Natural killer cell (primary cell): ENCODE measurements at places on chromosomes 12 and 14. TPM values are rescaled to one million over a fixed set of nuclear protein-coding genes. Genes with fewer than 3 reads are reported as not detected.
A peak's percentile ranks its signal among the peaks of the same experiment; 100 is the strongest.

GRCh38 chr12:29228474-29229157 lies 79.5 kb downstream of the FAR2 start:
- no peak for DNase-seq

DNA sequence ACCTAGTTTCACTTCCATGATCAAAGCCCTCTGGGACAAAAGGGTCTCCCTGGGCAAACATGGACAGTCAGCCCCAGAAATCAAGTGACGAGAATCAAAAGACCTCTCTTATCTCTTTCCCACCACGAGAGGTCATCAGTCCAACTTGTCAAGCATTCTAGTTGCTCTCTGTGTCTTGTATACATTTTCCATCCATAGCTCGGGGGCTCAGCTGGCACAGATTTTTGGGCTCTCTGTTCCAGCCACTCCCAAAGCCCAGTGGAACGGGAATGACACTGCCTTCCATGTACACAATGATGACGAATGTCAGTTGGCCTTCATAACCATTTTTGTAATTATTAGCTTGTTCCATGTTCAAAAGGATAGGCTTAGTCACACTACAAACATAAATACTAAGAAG lies 29.7 kb downstream of the NOS1 start:
- DNase-seq = no peak

DNA sequence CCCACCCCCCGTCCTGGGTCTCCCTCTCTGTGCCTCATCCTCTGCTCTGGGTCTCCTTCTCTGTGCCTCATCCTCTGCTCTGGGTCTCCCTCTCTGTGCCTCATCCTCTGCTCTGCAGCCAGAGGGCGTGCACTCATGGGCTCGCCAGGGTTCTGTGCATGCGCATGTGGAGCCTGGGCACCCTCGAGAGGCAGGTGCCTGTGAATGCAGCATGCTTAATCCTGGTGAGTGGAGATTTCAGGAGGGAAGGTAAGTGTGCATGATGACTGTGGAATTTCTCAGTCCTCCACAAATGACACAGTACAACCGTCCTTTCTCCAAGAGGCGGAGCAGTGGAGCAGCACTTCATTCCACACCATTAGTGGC lies 65.2 kb downstream of the EP400 start:
- no peak for DNase-seq

GRCh38 chr12:49698619-49699545 lies 8.3 kb downstream of the FMNL3 start:
- DNase-seq = peak; percentile 45

GRCh38 chr12:124086299-124086898 lies 113.4 kb downstream of the ZNF664 start:
- no peak for DNase-seq

DNA sequence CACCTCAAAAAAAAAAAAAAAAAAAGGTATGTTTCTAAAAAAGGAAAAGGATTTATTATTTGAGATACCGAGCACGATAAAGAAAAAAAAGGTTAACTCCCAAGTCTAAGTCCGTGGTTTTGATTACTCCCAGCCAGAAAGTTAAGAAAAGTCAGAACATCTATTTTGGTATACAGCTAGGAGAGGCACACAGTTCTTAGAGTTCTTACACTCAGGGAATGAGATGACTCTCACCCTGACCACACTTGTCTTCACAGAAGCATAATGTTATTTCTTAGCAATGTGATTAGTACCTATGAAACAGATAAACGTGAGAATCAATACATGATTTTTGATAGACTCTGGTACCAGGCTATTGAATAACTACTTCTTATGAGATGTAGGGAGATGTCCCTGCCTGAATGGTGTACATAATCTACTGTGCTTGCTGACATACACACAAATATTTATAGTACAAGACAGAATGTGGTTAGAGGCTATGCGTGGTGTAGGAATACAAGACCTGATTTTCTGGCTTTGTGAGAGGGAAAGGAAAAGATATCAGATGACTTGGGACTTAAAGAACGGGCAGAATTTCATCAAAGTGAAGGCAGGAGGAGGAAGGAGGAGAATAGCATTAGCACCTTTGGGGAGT lies 31.6 kb downstream of the LIMA1 start:
- DNase-seq = no peak

GRCh38 chr12:29350080-29350479 lies 30.9 kb downstream of the ERGIC2 start:
- DNase-seq = peak; percentile 7

GRCh38 chr12:1466481-1467154 lies 127.8 kb downstream of the FBXL14 start:
- no peak for DNase-seq

GRCh38 chr14:53525608-53526007 lies 372.5 kb upstream of the DDHD1 start:
- no peak for DNase-seq

DNA sequence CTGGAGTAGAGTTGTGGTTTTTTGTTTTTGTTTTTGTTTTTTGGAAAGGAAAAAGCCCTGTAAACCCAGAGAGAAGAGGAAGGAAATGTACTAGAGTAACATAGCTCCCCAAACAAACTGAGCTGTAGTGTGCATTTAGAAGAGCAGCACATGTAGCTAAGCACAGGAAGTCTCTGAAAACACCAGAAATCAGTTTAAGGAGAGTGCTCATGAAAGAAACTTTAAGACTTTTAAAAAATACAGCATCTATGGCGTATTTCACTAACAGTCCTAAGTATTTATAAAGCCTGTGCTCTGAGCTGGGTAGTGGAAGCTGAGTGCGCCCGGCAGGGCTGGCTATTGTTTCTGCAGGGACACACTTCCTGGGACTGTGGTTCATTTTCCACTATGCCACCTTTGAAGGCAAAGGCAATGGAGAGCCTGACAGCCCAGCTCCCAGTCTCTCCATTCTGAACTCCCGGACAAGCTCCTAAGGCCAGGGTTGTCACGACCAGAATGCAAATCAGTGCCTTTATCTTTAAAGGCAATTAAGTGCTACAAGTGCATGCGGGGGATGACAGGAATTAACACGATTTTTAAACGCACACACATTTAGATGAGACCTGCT lies 45.4 kb downstream of the NIN start:
- no peak for DNase-seq

DNA sequence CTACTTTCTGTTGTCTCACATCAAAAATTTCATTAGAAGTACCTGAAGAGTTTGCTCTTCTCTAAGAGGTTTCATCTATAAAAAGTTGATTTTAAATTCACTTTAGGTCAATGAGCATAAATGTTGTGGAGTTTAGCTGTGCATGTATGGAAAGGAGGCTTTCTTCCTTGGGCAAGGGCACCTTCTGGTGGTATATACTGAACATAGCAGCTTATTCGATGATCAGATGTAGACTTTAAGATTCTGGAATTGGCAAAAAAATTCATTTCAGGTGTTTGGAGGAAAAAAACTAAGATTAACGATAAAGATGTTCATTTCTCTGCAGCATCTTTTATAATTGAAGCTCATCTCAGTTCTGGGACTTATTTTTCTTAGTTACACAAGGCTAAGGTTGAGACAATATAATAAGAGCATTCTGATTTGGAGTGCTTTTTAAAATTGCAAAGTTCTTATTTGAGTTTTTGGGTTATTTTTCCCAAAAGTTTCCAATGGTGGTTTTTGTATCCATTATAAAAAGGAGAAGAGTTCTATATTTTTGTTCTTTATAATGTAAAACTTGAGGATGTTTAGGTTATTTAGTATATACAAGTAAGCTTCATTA lies 46.8 kb downstream of the TMEM117 start:
- DNase-seq = no peak

DNA sequence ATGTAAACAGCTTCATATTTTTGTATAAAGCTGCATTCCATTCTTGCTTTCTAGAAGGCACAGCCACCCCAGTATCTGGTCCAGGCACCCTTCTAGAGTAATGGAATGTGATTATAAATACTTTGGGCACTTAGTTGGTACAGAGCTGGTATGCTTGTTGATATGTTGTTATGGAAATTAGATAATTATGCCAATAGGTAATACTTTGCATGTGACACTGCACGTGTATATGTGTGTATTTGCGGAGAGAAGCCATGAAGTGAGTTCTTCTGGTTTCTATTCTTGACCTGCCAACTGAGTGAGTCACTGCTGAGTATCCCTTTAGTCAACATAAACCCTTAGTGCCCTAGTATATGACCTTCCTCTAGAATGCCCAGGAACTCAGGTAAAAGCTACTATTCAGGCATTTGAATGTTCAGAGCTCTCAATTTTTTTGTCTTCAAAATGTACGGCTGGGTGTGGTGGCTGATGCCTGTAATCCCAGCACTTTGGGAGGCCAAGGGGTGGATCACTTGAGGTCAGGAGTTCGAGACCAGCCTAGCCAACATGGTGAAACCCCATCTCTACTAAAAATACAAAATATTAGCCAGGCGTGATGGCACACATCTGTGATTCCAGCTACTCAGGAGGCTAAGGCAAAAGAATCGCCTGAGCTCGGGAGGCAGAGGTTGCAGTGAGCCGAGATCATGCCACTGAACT lies 6.2 kb upstream of the TCP11L2 start:
- no peak for DNase-seq

DNA sequence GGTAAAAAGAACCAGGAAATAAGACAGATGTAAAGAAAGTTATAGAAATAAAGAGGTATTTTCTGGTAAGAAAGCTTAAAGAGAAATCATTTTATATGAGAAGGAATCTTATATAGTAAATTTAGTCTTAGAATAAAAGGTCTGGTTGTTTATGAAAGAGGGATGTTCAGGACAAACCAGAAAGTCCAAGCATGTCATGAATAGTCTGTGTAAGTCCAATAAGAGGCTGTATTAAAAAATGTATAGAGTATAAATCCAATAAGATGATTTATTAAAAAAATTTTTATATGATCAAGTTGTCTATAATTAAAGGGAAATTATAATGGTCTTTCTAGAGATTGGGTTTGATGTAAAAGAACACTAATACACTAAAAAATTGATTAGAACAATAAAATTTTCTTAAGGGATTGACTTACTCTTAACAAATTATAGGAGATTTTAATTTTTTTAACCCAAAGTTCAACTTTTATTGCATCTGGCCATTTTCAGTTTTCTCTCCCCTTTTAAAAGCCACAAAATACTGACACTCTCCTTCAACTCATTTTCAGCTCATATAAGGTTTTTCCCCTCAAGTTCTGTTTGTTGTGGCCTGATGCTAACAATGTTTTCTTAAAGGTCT lies 35.1 kb downstream of the ST8SIA1 start:
- DNase-seq = no peak

GRCh38 chr12:56661560-56661959 lies 15.8 kb upstream of the ATP5F1B start:
- no peak for DNase-seq

DNA sequence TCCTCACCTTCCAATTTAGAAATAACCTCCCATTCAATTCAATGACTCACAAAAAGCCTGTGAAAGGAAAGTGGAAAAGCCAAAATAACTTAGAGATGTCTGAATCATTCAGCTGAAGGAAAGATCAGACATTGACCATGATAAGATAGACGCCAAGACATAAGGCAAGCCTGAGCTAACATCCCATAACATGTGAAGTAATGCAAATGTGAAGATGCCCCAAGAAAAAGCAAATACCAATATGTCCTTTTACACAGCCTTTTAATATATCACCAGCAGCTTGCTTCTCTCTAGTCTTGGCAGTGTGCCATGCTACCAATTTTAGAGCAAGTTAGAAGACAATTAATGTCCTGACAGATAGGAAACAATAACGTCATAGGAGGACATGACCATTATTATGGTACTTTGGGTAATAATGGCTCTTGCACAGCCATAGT lies 2.4 kb upstream of the NUMB start:
- no peak for DNase-seq

GRCh38 chr12:109202770-109203169 lies 86.4 kb downstream of the ACACB start:
- no peak for DNase-seq

GRCh38 chr12:24240707-24241106 lies 291.2 kb upstream of the SOX5 start:
- DNase-seq = no peak

GRCh38 chr14:98822917-98823316 lies 449.1 kb downstream of the BCL11B start:
- no peak for DNase-seq

DNA sequence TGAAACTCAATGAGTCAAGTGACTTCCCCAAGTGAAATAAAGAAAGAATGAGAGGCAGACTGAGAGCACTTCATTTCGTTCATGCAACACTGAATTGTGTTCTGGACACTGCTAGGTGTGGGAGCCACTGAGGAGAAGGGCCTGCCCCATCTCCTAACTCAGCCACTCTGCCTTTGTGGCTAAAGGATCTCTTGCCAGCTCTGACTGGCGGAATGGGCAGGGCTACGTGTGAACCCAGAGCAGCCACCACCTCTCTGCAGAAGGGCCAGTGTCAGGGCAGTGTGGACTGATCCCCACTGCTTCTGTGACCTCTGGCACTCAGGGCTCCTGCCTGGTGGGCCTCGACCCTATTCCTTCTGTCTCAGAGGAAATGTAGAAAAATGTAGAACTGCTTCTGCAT lies 46.5 kb upstream of the GZMB start:
- DNase-seq = no peak

DNA sequence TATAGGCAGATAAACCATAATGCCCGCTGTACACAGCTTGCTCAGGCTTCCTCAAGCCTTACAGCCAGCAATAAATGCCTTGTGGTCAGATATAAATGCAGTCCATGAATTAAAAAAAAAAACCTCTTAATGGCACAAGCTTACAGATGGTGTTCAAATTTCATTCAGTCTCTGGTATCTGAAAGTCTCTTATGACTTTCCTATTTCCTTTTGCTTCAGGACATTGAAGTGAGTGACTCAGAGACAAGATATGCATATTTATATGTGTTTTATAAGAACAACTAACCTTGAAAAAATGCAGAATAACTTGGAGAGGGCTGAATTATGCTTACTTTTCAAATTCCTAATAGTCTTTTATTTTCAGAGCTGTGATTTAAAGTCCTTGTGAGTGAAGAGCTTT lies 426.9 kb upstream of the MIS18BP1 start:
- DNase-seq = no peak

- no peak for DNase-seq
Measured at GRCh38 chr12:6957151-6957701, 6.1 kb downstream of the PTPN6 start.

- no peak for DNase-seq
Measured at GRCh38 chr14:33655421-33655820, 295.5 kb downstream of the EGLN3 start.

Gene NEUROD4
- not detected for total RNA-seq

Gene DLGAP5
- 0.15 TPM for total RNA-seq

Gene ARHGEF25
- 6.5 TPM for total RNA-seq

Gene TAS2R7
- total RNA-seq = not detected

Gene LPAR5
- 27.8 TPM for total RNA-seq

Gene CDKN3
- 1.8 TPM for total RNA-seq

Gene SCNN1A
- total RNA-seq = 1.5 TPM

Gene MYO1H
- total RNA-seq = not detected

Gene TDRD9
- total RNA-seq = 0.75 TPM

Gene STAT2
- total RNA-seq = 143 TPM

Gene TSHR
- total RNA-seq = not detected
